ENCODE measurements at places on chromosomes 2 and 18.

DNA sequence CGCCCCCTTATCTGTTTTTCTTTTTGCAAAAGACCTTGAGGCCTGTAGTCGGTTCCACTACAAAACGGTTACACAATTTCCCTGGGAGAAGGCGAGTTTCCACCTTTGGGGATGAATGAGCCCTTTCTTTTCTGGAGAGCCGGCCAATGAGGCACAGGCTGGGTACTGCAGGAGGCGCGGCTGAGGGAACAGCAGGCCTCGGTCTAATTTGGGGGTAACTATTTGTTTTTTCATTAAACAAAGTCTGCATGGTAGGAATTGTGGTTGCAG, 129.2 kb downstream of the MYCN start:
- DNase-seq = no peak

- DNase-seq = no peak
Observed at GRCh38 chr18:24195296-24196053, 56.6 kb downstream of the CABYR start.

DNA sequence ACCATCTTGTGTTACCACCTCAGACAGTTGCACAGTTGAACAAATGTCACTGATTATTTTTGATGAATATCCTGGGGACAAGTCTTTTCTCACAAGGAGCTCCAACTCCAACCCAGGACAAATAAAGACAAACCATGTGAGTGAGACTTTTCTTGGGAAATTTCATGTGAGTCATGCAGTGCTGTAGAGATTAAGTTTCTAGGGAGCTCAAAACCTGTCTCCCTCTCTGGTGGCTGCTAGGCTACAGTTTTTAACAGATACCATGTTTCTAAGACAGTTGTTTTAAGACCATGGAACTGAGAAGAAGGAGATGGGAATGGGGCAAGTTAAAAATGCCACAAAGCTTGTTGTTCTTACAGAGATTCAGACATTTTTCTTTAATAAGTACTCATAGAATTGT, 255.5 kb downstream of the RIT2 start:
- DNase-seq = no peak

GRCh38 chr2:111977240-111977639, 77.8 kb upstream of the TMEM87B start:
- no peak for DNase-seq

GRCh38 chr18:48827291-48828193, 123.2 kb downstream of the SMAD7 start:
- DNase-seq = no peak

DNA sequence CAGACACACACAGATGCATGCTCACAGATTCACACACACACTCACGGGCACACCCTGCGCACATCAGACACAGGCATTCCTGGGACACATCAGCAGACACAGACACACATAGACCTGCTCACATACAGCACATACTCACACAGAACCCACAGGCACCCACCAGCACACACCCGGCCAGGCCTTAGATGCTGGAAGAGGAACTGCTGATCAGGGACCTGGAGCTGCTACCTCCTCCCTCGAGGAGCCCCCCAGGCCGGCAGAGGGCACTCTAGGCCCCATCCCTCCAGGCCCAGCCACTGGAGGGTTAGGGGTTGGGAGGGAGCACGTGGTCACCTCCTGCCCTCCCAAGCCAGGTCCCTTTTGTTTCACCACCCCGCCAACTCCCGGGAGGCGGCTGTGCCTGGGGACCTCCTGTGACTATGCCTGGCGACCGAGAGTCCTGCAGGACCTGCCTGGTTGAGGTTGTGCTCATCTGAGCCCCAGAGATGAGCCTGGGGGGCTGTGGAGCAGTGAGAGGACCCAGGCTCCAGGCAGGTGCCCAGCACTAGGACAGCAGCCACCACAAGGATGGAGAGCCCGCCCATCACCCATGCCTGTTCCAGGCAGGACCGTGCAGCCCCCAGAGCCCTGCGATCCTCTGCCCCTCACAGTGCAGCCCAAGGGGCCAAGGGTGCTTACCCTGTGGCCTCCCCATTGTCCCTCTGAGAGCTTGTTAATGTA, 21.0 kb upstream of the PTMA start:
- peak; percentile 63 for DNase-seq
